Fibroblast of the aortic adventitia (primary cell): ENCODE measurements at places on chromosomes 4 and X.

GRCh38 chr4:70958681-70959080, 34.8 kb upstream of the DCK start:
- DNase-seq = peak; percentile 69

DNA sequence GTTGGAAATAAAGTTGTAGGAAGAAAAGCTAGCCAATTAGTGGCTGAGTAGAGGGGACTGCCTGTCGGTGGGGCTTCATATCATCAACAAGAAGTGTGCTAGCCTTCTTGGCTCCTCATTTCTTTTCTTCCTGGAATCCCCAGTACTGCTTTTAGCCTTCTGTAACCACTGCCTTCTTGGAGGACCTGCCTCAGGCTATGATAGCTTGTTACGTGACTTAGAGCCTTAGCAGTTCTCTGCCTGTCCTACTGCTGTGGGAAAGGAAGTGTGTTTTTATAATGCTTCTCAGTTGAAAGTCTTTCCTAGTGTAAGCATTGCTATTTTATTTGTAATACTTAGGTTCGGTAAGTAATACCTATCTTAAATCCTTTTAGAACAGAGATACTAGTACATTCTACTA, 61.9 kb downstream of the LARP1B start:
- no peak for DNase-seq

DNA sequence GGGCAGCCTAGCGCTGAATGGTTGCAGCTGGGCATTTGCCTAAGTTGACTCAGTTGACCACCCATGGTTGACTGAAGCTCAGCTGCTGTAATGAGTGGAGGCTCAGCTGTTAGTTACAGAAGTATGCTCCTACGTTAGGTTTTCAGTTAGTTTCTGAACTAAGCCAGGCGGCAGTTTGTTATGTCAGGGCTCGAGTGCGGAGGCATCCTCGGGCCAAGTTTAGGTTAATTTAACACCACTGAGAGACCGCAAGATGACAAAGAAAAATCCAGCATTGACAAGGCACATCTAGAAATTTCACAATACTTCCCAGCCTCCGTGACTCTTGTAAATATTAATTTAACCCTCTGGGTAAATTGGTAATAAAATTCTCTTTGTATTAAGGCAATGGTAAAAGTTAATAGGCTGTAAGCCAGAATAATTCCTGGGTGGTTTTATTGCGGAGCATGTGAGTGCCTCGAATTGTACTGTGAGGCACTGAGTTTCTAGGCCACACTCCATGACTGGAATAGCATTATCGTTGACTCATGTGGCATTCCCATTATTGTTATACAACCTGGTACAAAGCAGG, 33.1 kb upstream of the CDKN2AIP start:
- DNase-seq = no peak

GRCh38 chr4:74884266-74884665, 48.6 kb upstream of the PARM1 start:
- DNase-seq = no peak

DNA sequence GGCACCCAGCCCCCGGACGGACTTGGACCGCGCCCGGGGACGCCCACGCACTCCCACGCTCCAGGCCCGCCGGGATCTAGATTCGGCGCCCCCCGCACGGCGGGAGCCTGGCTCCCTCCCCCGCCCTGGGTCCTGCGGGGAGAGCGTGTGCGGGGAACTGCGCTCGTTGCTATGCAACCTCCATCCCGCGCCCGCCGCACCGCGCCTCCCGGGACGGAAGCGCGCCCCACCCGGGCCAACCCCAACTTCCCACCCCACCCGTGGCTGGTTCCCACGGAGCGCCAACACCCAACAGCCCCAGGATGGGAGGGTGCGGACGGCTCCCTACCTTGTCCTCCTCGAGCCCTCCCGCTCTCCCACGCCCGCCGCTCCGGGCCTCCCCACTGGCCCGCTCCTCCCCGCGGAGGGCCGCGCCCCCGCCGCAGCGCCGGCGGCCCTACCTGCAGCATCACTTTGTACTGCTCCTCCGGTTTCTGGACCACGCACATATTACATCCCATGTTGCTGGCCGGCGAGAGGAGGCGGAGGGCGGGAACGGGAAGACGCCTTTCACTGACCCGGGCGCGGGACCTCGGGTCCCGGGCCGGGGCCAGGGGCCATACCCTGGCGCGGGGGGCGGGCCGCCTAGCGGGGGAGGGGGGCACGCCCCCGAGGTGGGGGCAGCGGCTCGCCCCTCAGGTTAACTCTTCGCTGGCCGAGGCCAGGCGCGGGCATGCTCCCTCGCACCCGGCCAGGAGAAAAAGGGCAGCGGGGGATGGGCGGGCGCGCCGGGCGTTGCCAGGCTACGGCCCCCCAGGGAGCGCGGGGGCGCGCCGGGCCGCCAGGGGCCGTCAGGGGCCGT, at the start of gene PDZD4:
Gene PDZD4, minus strand, starts transcription at position 746 of the 841 bp plus-strand sequence. Its CDS starts 246 bp downstream, at position 500.
- no peak for DNase-seq
